ENCODE measurements at places on chromosomes 5 and 9. TPM values are rescaled to one million over a fixed set of nuclear protein-coding genes. Genes with fewer than 3 reads are reported as not detected.

The TTC39B gene
- 3.6 TPM for total RNA-seq

The DRD1 gene
- total RNA-seq: not detected

The CHSY3 gene
- 3.7 TPM for total RNA-seq

The CAMLG gene
- total RNA-seq: 47.3 TPM

The PPP3R2 gene
- total RNA-seq: not detected

The LCN2 gene
- 1.6 TPM for total RNA-seq

The GLIPR2 gene
- 55.1 TPM for total RNA-seq

The DIAPH1 gene
- total RNA-seq: 48.3 TPM

The SHC3 gene
- total RNA-seq: 2.9 TPM

The GMCL2 gene
- not detected for total RNA-seq

The SPATA31A3 gene
- not detected for total RNA-seq

The LVRN gene
- total RNA-seq: 67.8 TPM

The TMEM267 gene
- total RNA-seq: 5.9 TPM

The KCNMB1 gene
- 1.0 TPM for total RNA-seq

The F2RL2 gene
- total RNA-seq: not detected

The KIF27 gene
- 5.3 TPM for total RNA-seq

The NDUFA8 gene
- 24.5 TPM for total RNA-seq

The SH3TC2 gene
- total RNA-seq: not detected

The CAVIN4 gene
- 0.17 TPM for total RNA-seq

The AQP3 gene
- total RNA-seq: 12.3 TPM

The STPG3 gene
- total RNA-seq: not detected

The GAS1 gene
- 58.4 TPM for total RNA-seq

The TMC1 gene
- total RNA-seq: not detected

The PCDHB16 gene
- 2.2 TPM for total RNA-seq

The TRMT10B gene
- total RNA-seq: 7.2 TPM

The PMPCA gene
- 26.5 TPM for total RNA-seq

The WDR38 gene
- total RNA-seq: not detected

The SPINK4 gene
- not detected for total RNA-seq

The SUSD3 gene
- 1.1 TPM for total RNA-seq

The NIPAL4 gene
- not detected for total RNA-seq

The FOXD4L6 gene
- total RNA-seq: not detected

The NOXA1 gene
- total RNA-seq: 5.3 TPM

The PCDHGC5 gene
- total RNA-seq: 0.85 TPM

The SLC1A1 gene
- 7.5 TPM for total RNA-seq

The VCAN gene
- total RNA-seq: 217 TPM
